ENCODE measurements at places on chromosomes 4 and X. TPM values are rescaled to one million over a fixed set of nuclear protein-coding genes. Genes with fewer than 3 reads are reported as not detected.

MND1 gene
- total RNA-seq: 6.5 TPM

FAM9B gene
- total RNA-seq: not detected

GLOD5 gene
- not detected for total RNA-seq

SLC2A9 gene
- 1.3 TPM for total RNA-seq

FANCB gene
- total RNA-seq: 5.1 TPM

FHIP1A gene
- 0.13 TPM for total RNA-seq

IL13RA1 gene
- total RNA-seq: 35.8 TPM

ENPEP gene
- 0.49 TPM for total RNA-seq

GSX2 gene
- total RNA-seq: not detected

SPANXA1 gene
- not detected for total RNA-seq

NUP54 gene
- total RNA-seq: 50.3 TPM

ADGRA3 gene
- total RNA-seq: 1.3 TPM

SPANXB1 gene
- not detected for total RNA-seq

CENPVL2 gene
- not detected for total RNA-seq

JADE3 gene
- 6.8 TPM for total RNA-seq

SEPSECS gene
- 5.3 TPM for total RNA-seq

PPEF2 gene
- not detected for total RNA-seq

SLC9B1 gene
- total RNA-seq: 0.19 TPM

KLHL4 gene
- total RNA-seq: 87.8 TPM

TIGD4 gene
- under 0.01 TPM for total RNA-seq

MAGEE1 gene
- total RNA-seq: 0.65 TPM

ZNF630 gene
- 0.65 TPM for total RNA-seq

ENPP6 gene
- total RNA-seq: not detected

FGFBP2 gene
- total RNA-seq: not detected

MAGEA8 gene
- not detected for total RNA-seq

USP26 gene
- total RNA-seq: not detected

IQCM gene
- not detected for total RNA-seq

ARX gene
- not detected for total RNA-seq

TLL1 gene
- 12.5 TPM for total RNA-seq

BEND4 gene
- 0.38 TPM for total RNA-seq

SLC10A6 gene
- total RNA-seq: 3.1 TPM

STPG2 gene
- 0.13 TPM for total RNA-seq

ARSD gene
- total RNA-seq: 29.7 TPM

MAGEA2 gene
- not detected for total RNA-seq

KIF4A gene
- 11.3 TPM for total RNA-seq

SLC10A3 gene
- total RNA-seq: 22.1 TPM

LGI2 gene
- total RNA-seq: 0.06 TPM

NLGN4X gene
- under 0.01 TPM for total RNA-seq

UGT2A1 gene
- not detected for total RNA-seq

All from bladder microvascular endothelial cell (primary cell).